ENCODE measurements at places on chromosomes 7 and 10.
A peak's percentile ranks its signal among the peaks of the same experiment; 100 is the strongest.

- DNase-seq: no peak
Observed at GRCh38 chr10:132539894-132540293, 2.3 kb downstream of the INPP5A start.

DNA sequence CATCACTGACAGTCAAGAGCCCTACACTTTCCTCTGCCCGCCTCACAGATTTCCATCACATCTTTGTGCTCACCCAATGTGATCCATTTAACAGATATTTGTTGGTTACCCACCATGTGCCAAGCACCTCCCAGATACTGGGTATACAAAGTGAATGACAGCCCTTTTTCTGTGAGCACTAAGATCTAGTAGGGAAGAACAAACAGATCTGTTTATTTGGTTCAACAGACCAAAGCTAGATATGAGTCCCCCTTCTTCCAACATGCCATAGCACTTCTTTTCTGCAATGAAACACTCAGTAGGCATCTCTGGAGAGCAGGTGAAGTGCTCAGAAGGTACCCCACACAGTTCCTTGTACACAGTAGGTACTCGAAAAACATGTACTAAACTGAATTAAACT, 101.4 kb downstream of the HIPK2 start:
- no peak for DNase-seq

GRCh38 chr7:137850571-137850970, 3.8 kb upstream of the DGKI start:
- no peak for DNase-seq

- DNase-seq: no peak
Observed at GRCh38 chr7:110307776-110308175, 783.2 kb upstream of the LRRN3 start.

GRCh38 chr7:140992422-140992821, 22.3 kb downstream of the MRPS33 start:
- no peak for DNase-seq

DNA sequence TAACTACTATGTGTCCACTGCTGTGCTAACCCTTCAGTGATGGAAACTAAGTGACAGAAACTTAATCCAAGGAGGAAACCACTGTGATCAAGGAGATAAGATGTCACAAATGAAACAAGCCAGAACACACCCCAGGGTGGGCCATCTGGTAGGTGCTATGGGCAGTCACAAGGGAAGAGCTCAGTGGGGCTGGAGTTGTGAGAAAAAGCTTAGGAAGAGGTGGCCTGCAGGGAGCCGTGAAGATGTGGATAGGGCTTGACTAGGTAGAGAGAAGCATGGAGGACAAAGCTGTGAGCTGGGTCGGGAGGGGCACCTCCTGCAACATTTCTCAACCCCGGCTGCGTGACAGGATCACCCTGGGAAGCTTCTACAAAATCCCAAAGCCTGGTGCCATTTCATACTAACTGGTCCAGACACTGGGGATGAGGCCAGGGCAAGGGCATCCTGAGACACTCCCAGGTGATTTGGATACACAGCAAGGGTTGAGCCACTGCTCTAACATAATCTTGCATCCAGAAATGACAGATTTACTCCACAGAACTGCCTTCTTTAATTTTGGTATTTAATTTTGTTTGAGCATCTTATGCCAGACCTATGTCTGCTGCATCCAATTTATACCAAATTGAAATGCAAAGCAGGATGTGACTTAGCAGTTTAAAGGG, 69.3 kb downstream of the OSBPL3 start:
- DNase-seq: no peak

GRCh38 chr10:79292026-79292766, 55.1 kb upstream of the PPIF start:
- no peak for DNase-seq

DNA sequence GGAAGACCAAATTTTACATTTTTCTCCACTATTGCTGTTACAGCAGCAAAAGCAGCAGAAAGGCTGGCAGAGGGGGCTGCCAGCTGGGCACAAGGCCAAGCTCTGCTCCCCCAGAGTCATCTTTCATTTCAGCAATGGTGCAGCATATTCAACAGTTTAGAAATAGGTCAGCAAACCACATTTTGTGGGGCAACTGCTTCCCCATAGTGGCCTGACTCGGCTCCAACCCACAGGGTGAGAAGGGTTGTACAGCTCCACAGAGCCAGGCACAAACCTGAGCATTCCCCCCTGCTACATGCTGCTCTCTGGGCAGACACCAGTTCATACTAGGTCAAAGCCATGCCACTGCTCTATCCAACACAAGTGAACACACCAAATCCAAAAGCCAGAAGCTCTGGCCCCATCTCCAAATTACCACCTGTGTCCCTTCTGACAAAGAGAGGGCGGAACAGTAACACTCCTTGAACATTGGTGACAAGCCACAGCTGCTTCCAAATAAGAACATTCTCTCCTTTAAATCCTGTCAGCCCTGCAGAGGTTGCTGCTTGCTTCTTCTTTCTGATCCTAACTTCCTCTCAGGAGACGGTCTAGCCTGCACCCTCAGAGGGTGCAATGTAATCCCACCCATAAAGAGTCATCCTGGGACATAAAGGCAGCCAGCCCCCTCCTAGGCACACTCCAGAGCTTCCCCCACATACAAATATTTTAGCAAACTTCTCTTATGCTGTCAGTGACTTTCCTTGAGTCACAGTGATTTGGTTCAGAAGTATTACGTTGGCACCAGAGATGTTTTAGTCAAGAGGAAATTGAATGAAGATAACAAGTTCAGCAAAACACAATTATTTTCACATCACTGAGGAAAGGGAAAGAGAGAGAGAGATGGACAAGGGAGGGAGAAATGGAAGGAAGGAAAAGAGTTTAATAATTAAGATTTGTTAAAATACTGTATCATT, 39.0 kb upstream of the SLIT1 start:
- DNase-seq: no peak

- DNase-seq: no peak
Observed at GRCh38 chr10:43214071-43214955, 52.6 kb downstream of the RASGEF1A start.

- no peak for DNase-seq
Observed at GRCh38 chr7:20513341-20513740, 102.1 kb upstream of the ABCB5 start.

DNA sequence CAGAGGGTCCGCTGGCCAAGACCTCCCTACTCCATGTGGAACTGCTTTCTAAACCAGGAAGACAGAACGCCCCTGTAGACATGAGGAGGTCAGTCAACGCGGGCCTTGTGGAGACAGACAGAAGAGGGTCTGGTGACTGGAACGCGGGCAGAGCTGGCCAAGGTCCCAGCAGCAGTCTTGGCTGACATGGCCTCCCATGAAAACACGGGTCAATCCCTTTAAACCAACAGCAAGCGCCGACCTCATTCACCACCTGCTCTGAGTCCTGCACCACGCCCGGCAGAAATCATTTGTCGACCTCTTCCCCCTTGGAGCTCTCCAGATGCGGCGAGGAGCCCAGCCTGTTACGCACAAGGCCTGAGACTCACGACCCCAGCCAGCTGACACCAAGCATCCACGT, 78.5 kb downstream of the ZRANB1 start:
- DNase-seq: no peak

DNA sequence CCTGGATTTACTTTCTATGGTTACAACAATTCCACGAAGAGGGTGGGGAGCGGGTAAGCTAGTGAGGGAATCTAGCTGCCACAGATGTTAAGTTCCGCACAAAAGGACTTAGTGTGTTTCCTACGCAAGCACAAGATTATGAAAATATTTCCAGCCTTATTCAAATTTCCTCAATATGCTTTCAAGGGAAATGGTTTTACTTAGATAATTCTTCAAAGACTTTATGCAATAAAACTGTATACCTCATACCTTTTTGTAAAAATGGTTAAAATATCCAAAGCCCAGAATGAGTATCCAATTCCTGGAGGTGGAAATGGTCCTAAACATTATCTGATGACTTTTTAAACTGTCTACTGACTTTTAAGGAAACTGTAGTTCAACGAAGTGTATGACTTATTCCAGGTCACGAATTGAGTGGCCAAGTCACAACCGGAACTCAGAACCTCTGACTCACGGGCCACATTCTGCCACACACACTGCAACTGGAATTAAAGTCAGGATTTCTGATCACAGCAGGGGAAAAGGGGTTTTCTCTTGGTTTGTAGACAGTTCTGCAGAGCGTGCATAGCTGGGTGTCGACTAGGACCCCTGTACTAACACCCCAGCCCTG, 20.2 kb upstream of the INSIG1 start:
- DNase-seq: no peak

GRCh38 chr7:132351954-132352499, 224.2 kb downstream of the PLXNA4 start:
- no peak for DNase-seq

- no peak for DNase-seq
Observed at GRCh38 chr10:79250259-79250658, 97.0 kb upstream of the PPIF start.

- DNase-seq: no peak
Observed at GRCh38 chr7:7808156-7808555, 89.7 kb upstream of the RPA3 start.

- no peak for DNase-seq
Observed at GRCh38 chr7:49091519-49091918, 167.2 kb downstream of the CDC14C start.

DNA sequence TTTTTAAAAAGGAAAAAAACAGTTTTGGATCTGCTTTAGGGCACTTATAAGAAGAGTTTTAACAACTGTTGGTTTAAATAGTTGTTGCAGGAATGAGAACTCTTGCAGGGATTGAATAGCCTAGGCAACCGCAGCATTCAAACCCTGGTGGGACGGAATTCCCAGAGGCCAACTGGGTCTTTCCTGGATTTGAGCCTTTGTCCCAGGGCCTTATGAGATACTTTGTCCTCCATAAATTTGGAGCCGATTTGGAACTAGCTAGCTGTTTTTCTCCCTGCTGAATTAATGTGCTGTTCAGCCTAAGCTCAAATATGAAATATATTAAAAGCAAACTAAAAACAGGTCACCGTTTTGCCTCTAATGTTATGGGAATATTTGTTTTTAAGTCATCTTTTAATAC, 109.6 kb downstream of the LRMDA start:
- DNase-seq: no peak

GRCh38 chr10:132677473-132678227, 108.3 kb downstream of the NKX6-2 start:
- DNase-seq: no peak

DNA sequence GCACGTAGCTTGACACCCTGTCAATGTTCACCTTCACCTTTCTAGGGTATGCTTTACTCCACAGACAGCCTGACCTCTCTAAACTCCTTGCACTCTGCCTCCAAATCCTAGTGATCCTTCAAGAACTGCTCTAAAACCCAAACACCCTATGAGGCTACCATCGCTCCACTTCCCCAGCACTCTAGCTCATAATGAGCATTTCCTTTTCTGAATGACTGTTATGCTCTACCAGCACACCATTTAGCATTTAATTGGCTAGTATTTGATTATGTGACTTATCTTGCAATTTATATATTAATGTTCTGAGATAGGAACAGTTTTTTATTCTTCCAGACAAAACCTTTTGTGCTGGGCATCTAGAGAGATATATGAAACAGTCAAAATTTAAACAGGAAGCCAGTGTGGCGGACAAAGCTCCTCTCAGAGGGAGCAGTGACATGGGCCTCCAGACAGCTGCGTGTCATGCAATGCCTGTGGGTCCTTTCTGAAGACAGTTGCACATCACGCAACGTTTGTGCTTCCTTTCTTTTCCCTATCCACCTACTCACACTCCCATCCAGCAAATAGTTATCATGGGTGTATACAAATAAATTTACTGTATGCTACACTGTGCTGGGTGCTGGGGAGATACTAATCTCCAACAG, 86.3 kb downstream of the ALOX5 start:
- DNase-seq: no peak

DNA sequence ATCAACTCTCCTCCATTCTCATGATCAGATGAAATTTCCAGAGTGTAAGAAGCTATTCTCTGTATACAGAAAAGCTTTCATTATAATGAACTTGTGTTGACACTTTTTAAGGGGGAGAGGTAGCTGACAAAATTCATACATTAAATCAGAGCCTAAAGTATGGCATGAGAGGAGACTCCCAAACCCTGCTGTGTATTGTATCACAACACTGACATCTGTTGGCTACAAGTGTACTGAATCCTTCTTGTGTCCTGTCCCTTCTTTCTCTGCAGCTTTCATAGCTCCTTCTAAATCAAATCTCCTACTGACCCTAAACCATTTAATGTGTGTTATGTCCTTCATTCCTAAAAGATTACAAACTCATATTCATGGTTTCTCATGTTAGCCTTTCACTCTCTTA, 70.9 kb downstream of the GCC1 start:
- peak; percentile 3 for DNase-seq

DNA sequence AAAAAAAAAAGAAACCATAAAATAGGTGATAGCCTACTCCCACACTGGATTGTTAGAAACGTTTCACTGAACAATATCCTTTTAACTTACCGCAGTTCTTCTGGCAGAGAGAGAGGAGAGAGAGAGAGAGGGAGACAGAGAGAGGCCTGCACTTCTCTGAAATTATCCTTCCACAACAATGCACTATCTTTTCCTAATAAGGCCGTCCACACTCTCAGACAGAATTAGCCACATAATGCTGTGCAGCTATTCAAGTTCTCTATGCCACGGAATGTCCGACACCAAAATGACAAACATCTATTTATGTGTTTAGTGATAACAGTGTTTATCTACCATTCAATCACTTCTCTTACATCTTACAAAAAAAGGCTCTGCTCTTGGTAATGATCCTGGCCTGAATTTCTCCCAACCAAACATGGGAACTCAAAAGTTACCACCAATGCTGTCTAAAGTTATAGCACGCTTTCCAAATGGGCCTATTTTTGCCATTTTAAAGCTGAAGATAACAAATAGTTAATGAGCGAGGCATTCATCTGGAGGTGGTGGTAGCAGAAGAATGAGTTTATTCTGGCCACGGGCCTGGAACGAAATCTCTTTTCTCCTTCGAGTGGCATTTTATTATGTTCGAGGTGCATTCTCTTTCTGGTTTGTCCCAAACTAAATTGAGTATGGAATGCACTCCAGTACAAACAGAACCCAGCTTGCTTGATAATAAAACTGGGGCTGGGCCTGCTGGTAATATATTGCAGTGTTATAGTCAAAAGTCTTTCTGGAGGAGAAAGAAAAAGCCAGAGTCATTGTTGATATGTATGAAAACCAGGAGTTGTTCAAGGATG, 160.2 kb upstream of the SVIL start:
- DNase-seq: no peak

DNA sequence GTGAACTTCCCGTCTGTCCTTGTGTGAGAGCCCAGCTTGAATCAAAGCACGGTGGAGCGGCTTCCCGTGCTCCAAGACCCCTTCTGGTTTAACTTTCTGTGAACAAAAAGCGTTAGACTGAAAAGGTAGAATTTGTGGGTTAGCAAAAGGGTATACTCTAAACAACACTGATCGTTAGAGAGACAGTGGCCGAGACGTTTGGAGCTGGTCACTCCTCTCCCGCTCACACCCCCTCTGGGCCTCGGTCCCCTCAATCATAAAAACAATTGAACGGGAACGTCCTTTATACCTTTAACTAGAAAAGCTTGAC, 502 bp downstream of the PRKRIP1 start:
- DNase-seq: no peak

DNA sequence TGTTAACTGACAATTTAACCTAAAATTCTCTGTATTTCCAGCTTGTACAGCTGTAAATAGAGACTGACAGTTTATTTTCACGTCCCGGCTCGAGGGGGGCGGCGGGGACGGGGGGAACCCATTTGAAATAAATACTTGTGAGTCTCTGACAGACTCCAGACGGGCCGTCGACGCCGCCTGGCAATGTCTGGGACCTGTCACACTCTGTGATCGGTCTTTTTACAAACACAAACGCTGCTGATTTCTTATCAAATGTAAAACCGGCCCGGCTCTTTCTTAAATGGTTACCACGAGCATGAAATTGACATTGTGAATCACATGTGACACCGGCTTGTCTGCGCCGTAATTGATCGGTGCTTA, 57.0 kb downstream of the UNCX start:
- no peak for DNase-seq

- no peak for DNase-seq
Observed at GRCh38 chr10:124092250-124092859, 1.0 kb downstream of the CHST15 start.

Data from DMS153 (cell line).